ENCODE measurements at places on chromosomes 12 and 14. TPM values are rescaled to one million over a fixed set of nuclear protein-coding genes. Genes with fewer than 3 reads are reported as not detected.

GRCh38 chr14:84749191-84749955 lies 780.6 kb upstream of the FLRT2 start:
- no peak for DNase-seq

DNA sequence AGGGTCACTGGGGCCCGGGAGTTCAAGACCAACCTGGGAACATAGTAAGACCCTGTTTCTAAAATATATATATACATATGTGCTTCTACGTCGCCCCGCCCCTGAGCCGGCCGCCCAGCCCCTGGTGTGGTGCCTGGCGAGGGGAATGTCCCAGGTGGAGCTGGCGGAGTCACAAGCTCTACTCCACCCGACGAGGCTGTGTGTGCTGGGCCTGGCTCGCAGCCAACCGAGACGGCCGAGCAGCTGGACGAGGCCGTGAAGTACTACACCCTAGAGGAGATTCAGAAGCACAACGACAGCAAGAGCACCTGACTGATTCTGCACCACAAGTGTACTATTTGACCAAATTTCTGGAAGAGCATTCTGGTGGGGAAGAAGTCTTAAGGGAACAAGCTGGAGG lies 22.1 kb upstream of the ITPK1 start:
- peak; percentile 48 for DNase-seq

Gene CDCA3
- polyA plus RNA-seq, result 80.2 TPM

GRCh38 chr12:22082190-22082701 lies 36.2 kb downstream of the CMAS start:
- DNase-seq, result no peak

GRCh38 chr12:94803939-94804338 lies 153.6 kb upstream of the TMCC3 start:
- no peak for DNase-seq

Gene RTN1
- polyA plus RNA-seq, result not detected

- no peak for DNase-seq
Observed at GRCh38 chr12:39553476-39553875, 66.1 kb downstream of the ABCD2 start.

Gene RNASE1
- polyA plus RNA-seq, result 0.55 TPM

GRCh38 chr14:21068521-21069387 lies 1.4 kb upstream of the ARHGEF40 start:
- DNase-seq, result peak; percentile 53

Data from A549 (cell line).